ENCODE measurements at places on chromosomes 12 and 14. TPM values are rescaled to one million over a fixed set of nuclear protein-coding genes. Genes with fewer than 3 reads are reported as not detected.
A peak's percentile ranks its signal among the peaks of the same experiment; 100 is the strongest.

GRCh38 chr12:46830731-46831334, 5.0 kb upstream of the SLC38A4 start:
- H3K4me3 ChIP-seq = peak overlapping the region; percentile 56
- no peaks in the 10 kb centered on the region for H3K4me1 ChIP-seq
- peak overlapping the region; percentile 69 for H3K27ac ChIP-seq
- no peaks in the 10 kb centered on the region for H3K36me3 ChIP-seq
- peaks cover 9% of the 10 kb centered on the region for H3K27me3 ChIP-seq
- DNase-seq = peak; percentile 61

GRCh38 chr12:110108309-110109036, 15.7 kb upstream of the IFT81 start:
- no peaks in the 10 kb centered on the region for H3K27me3 ChIP-seq
- H3K4me3 ChIP-seq = no peak overlapping the region

GRCh38 chr12:85821759-85822158, 14.4 kb downstream of the RASSF9 start:
- H3K36me3 ChIP-seq = no peaks in the 10 kb centered on the region
- no peak overlapping the region for H3K4me3 ChIP-seq
- no peaks in the 10 kb centered on the region for H3K27me3 ChIP-seq
- H3K27ac ChIP-seq = no peak overlapping the region
- H3K4me1 ChIP-seq = no peaks in the 10 kb centered on the region

- DNase-seq = no peak
- no peak overlapping the region for H3K4me3 ChIP-seq
- no peaks in the 10 kb centered on the region for H3K27me3 ChIP-seq
- H3K36me3 ChIP-seq = no peaks in the 10 kb centered on the region
- H3K27ac ChIP-seq = no peak overlapping the region
- peaks cover 28% of the 10 kb centered on the region for H3K4me1 ChIP-seq
Measured at GRCh38 chr14:95289323-95290010, 30.2 kb downstream of the CLMN start.

Gene ABCD2
- total RNA-seq = 3.4 TPM

Gene PRH2
- not detected for total RNA-seq

GRCh38 chr12:53123578-53124351, 20.5 kb downstream of the SOAT2 start:
- H3K4me1 ChIP-seq = no peaks in the 10 kb centered on the region
- no peaks in the 10 kb centered on the region for H3K36me3 ChIP-seq
- H3K4me3 ChIP-seq = no peak overlapping the region
- DNase-seq = no peak
- no peak overlapping the region for H3K27ac ChIP-seq

DNA sequence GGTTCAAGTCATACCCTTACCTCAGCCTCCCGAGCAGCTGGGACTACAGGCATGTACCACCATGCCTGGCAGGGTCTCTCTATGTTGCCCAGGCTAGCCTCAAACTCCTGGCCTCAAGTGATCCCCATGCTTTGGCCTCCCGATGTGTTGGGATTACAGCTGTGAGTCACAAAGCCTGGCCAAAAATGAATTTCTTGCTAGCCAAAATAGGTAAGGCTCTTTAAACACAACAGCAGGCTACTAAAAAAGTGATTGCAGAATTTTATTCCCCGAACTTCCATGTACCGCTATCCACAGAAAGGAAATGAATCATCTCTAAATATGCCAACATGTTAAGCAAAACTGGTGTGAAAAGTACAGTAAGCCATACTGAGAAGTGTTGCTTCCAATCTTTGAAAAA, 50.6 kb downstream of the WDHD1 start:
- H3K4me3 ChIP-seq = no peak overlapping the region
- no peaks in the 10 kb centered on the region for H3K4me1 ChIP-seq
- no peaks in the 10 kb centered on the region for H3K36me3 ChIP-seq

GRCh38 chr12:1044199-1044598, 53.2 kb downstream of the ERC1 start:
- H3K36me3 ChIP-seq = no peaks in the 10 kb centered on the region
- no peak overlapping the region for H3K4me3 ChIP-seq
- H3K27ac ChIP-seq = no peak overlapping the region
- DNase-seq = no peak
- peaks cover 21% of the 10 kb centered on the region for H3K4me1 ChIP-seq

DNA sequence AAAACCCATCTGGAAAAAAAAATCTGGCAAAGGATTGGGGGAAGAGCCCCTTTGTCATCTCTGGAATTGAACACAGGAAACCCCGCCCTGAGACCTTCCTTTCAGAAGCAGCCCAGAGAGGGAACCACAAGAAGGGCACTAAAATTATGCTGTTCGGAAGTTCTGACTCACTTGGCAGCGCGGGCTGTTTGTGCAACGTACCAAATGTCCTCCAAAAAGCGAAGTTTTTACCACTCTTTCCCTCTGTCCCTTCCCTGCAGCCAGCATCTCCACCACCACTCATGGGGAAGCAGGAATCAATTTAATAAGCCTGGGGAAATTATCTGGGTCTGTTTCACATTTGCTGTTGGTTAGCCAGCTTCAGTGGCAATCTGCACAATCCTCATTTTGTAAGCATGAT, 3.2 kb upstream of the SYNE3 start:
- H3K4me3 ChIP-seq = no peak overlapping the region
- H3K27ac ChIP-seq = peak overlapping the region; percentile 90
- peak; percentile 67 for DNase-seq
- peaks cover 71% of the 10 kb centered on the region for H3K4me1 ChIP-seq
- no peaks in the 10 kb centered on the region for H3K27me3 ChIP-seq
- no peaks in the 10 kb centered on the region for H3K36me3 ChIP-seq

GRCh38 chr14:105427936-105428485, 8.4 kb downstream of the MTA1 start:
- H3K36me3 ChIP-seq = no peaks in the 10 kb centered on the region
- DNase-seq = no peak
- H3K4me1 ChIP-seq = peaks cover 5% of the 10 kb centered on the region
- H3K27me3 ChIP-seq = no peaks in the 10 kb centered on the region

DNA sequence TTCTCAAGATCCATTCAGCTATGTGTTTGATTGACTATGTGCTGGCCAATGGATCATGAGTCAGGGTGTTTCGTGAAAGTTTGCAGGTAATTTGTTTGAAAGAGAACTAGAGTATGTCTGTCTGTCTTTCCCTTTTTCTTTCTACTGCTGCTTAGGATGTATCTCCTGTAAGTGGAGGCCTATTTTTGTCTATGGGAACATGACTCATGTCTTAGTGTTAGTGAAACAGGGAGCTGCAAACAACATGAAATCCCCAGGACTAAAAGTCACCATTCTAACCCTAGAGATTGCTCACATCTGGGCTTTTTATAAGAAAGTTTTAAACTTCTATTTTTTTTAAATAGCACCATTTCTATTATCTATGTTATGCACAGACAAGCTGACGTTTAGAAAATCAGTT, 333.0 kb downstream of the CCER1 start:
- H3K4me1 ChIP-seq = no peaks in the 10 kb centered on the region
- no peaks in the 10 kb centered on the region for H3K27me3 ChIP-seq
- no peaks in the 10 kb centered on the region for H3K36me3 ChIP-seq
- no peak overlapping the region for H3K4me3 ChIP-seq

Gene WNT5B
- total RNA-seq = 0.65 TPM

- no peaks in the 10 kb centered on the region for H3K4me1 ChIP-seq
- no peak for DNase-seq
- H3K27me3 ChIP-seq = no peaks in the 10 kb centered on the region
- H3K36me3 ChIP-seq = peaks cover 19% of the 10 kb centered on the region
- H3K27ac ChIP-seq = no peak overlapping the region
Measured at GRCh38 chr14:105271224-105271890, 23.0 kb downstream of the BTBD6 start.

DNA sequence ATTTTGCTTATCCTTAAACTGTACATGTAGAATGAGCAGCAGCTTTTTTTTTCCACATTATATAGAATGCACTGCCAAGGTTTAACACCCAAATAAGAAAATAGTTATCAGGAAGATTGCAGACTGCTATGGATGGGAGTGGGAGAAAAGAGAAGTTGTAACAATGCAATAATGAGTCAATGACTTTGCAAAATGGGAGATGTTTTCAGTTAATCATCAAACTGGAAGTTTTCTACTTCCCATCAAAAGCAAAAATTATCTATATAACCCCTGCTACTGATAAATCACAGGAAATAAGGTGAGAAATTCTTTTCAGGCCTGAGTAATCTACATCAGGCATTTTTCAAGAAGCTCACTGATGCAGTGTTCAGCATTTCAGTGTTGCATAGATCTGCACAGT, 309.1 kb downstream of the GXYLT1 start:
- no peaks in the 10 kb centered on the region for H3K36me3 ChIP-seq
- no peak overlapping the region for H3K4me3 ChIP-seq
- DNase-seq = no peak
- no peaks in the 10 kb centered on the region for H3K4me1 ChIP-seq
- no peak overlapping the region for H3K27ac ChIP-seq
- H3K27me3 ChIP-seq = no peaks in the 10 kb centered on the region

- no peak overlapping the region for H3K4me3 ChIP-seq
- DNase-seq = no peak
- H3K4me1 ChIP-seq = no peaks in the 10 kb centered on the region
- no peaks in the 10 kb centered on the region for H3K36me3 ChIP-seq
- no peak overlapping the region for H3K27ac ChIP-seq
Measured at GRCh38 chr12:79384551-79384950, 306.2 kb downstream of the PAWR start.

GRCh38 chr14:24565766-24566165, 10.3 kb downstream of the CTSG start:
- H3K4me3 ChIP-seq = no peak overlapping the region
- no peaks in the 10 kb centered on the region for H3K36me3 ChIP-seq
- no peak overlapping the region for H3K27ac ChIP-seq
- H3K4me1 ChIP-seq = no peaks in the 10 kb centered on the region
- no peak for DNase-seq

DNA sequence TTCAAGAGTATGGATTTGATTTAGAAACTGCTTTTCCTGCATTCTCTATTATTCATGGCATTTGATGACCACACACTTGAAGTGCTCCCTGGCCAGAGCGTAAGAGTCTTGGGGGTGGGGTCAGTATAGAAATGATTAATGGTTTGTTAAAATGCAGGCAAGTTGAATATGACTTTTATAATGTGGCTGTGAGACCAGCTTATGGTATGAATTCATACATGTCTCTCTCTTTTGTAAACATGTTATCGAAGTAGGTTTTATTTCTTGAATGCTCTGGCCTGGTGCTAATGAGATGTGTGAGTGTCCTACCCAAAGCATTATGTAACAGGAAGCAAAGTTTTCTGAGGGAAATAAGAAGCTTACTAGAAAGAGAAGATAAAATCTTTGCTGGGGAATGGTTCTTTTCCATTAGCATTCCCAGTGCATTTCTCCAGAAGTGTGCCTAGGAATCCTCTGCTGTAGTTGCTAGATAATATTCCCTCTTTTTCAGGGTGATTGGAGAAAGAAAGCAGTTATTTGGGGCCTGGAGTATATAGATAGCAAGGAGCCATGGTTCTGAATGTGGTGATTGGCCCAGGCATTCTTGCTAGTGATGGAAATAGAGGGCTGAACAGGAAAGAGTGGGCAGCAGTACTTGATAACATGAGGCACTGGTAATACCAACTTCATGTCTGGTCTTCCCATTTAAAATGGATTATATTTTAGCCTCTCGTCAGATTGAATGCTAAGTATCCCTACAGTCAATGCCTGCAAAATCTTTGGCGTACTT, 289.7 kb downstream of the RAD51B start:
- H3K36me3 ChIP-seq = no peaks in the 10 kb centered on the region
- H3K27me3 ChIP-seq = no peaks in the 10 kb centered on the region
- DNase-seq = no peak
- H3K4me1 ChIP-seq = peaks cover 20% of the 10 kb centered on the region
- H3K4me3 ChIP-seq = no peak overlapping the region
- H3K27ac ChIP-seq = no peak overlapping the region

DNA sequence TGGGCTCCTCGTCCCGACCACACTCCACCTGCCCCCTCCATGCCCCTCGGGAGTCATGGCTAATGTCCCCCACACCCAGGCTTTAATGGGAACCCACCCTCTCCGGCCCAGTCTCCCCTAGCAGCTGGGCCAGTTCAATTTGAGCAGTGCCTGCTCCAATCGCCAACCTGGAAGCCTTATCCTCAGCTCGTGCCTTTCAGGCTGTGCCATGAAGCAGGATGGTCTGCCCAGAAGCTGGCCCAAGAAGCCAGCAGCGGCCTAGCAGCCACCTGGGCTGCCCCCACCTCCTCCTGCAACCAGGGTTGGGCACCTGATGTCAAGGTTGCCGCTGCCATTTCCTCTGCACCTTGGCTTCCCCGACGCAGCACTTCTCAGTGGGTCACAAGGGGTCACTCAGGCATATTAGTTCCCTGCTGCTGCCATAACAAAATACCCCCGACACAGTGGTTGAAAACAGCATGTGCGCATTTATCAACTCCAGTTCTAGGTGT, 2.3 kb upstream of the CLBA1 start:
- H3K4me3 ChIP-seq = no peak overlapping the region
- H3K36me3 ChIP-seq = no peaks in the 10 kb centered on the region
- no peaks in the 10 kb centered on the region for H3K27me3 ChIP-seq
- no peak for DNase-seq
- peaks cover 23% of the 10 kb centered on the region for H3K4me1 ChIP-seq

Gene CSRP2
- 19.7 TPM for total RNA-seq

DNA sequence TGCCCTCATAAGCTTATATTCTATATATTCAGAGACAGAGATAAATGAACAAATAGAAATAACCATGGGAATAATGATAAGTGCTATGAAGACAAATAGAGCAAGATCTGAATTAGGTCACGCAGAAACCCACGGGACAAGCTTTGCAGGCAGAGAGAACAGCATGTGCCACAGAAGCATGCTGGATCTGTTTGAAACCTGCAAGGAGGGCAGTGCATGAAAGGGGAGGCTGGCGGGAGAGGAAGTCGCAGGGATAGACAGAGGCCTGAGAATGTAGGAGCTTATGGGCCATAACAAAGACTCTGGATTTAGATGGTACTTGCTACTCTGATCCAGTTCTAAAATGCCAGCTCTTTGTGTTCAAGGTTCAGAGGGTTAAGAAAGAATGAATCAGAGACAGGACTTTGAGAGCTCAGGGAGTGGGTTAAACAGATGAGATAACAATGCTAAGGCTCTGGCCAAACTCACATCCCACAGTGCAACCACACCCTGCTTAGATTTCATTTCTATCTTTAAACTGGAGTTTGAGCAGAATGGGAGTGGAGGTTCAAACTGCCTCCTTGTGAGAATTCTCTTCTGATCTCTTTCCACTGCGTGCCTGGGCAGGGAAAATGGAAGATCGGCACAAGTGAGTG, 49.2 kb upstream of the PPP1R12A start:
- H3K36me3 ChIP-seq = no peaks in the 10 kb centered on the region
- peaks cover 4% of the 10 kb centered on the region for H3K4me1 ChIP-seq
- H3K4me3 ChIP-seq = no peak overlapping the region
- no peak for DNase-seq
- no peaks in the 10 kb centered on the region for H3K27me3 ChIP-seq
- no peak overlapping the region for H3K27ac ChIP-seq

- no peaks in the 10 kb centered on the region for H3K4me1 ChIP-seq
- DNase-seq = no peak
- no peak overlapping the region for H3K4me3 ChIP-seq
- no peak overlapping the region for H3K27ac ChIP-seq
- H3K36me3 ChIP-seq = no peaks in the 10 kb centered on the region
- H3K27me3 ChIP-seq = peaks cover 6% of the 10 kb centered on the region
Measured at GRCh38 chr14:104514156-104514848, 65.3 kb upstream of the C14orf180 start.

Gene C12orf42
- total RNA-seq = not detected

Gene CHGA
- not detected for total RNA-seq

GRCh38 chr12:116360579-116361413, 83.3 kb upstream of the MED13L start:
- peaks cover 15% of the 10 kb centered on the region for H3K4me1 ChIP-seq
- no peak for DNase-seq
- no peak overlapping the region for H3K4me3 ChIP-seq
- no peaks in the 10 kb centered on the region for H3K27me3 ChIP-seq
- no peaks in the 10 kb centered on the region for H3K36me3 ChIP-seq

All from heart left ventricle (tissue), 16 donors.